Lung (tissue), 17 donors: ENCODE measurements at places on chromosomes 4 and X. TPM values are rescaled to one million over a fixed set of nuclear protein-coding genes. Genes with fewer than 3 reads are reported as not detected.

GRCh38 chr4:5747738-5748375 lies 36.9 kb downstream of the EVC start:
- peak; percentile 93 for DNase-seq

- no peak for DNase-seq
These were observed 813.7 kb downstream of the DMD start for GRCh38 chrX:32397562-32398216.

ZFYVE28 gene
- 10.3 TPM for total RNA-seq

- no peak for DNase-seq
These were observed 223.7 kb downstream of the GPAT3 start for GRCh38 chr4:83759611-83760010.

- DNase-seq, result no peak
These were observed 4.5 kb downstream of the TSR2 start for GRCh38 chrX:54444752-54445151.

SHROOM2 gene
- total RNA-seq, result 15.5 TPM

DNA sequence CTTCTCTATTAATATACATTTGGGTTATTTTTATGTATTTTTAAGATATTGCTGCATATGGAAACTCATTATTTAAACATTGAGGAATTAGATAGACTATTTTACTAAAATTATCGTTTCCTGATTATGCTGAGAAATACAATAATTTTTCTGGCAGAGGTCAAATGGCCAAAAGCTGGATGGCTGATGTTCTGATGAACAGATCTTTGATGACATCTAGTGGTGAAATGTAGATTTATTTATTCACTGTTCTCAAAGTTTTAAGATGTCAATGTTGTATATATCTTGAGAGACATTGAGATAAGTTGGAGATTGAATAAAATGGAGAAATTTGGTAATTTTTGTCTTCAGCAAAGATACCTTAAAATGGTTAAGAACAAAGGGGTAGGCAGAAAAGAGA lies 96.2 kb downstream of the UGT8 start:
- no peak for DNase-seq

KLB gene
- total RNA-seq, result 0.51 TPM

GRCh38 chr4:173195109-173195508 lies 26.5 kb downstream of the GALNT7 start:
- peak; percentile 36 for DNase-seq

DNA sequence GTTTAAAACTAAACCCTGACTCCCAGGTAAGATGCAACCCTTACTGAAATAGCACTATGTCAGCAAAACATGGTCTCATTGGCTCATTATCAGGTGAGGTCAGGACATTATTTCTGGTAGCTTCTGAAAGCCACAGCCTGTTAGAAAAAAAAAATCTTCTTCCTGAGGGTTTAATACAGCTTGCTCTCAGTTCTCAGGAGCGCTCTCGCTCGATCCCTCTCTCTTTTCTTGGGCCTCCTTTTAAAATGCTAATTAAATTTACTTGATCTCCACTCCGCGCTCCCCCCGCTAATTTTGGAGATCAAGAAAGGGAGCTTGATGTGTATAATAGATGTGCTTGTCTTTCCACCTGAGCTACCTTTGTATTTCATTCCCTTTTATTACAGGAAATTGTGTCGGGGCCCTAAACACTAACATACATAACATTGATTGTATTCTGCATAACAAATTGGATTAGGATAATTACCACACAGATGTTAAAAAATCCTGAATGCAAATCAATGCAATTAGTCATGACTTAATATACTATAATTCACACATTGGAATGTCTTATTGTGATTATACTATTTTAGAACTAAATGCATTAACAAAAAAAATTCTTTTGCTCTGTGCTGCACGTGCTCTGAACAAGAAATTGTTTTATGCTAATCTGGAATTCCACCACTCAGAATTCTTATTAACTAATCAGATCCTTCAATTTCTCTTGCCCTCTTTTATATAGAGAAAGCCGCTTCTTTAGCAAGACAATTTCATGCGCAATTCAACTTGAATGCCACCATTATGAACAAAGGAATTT lies 101.6 kb upstream of the TEX13D start:
- no peak for DNase-seq

ELF4 gene
- 20.2 TPM for total RNA-seq

GRCh38 chr4:8207314-8207713 lies 8.2 kb downstream of the SH3TC1 start:
- DNase-seq, result no peak

GRCh38 chr4:40520533-40520932 lies 109.1 kb downstream of the RBM47 start:
- no peak for DNase-seq

NPY2R gene
- total RNA-seq, result not detected

CDK16 gene
- 93.5 TPM for total RNA-seq

DNA sequence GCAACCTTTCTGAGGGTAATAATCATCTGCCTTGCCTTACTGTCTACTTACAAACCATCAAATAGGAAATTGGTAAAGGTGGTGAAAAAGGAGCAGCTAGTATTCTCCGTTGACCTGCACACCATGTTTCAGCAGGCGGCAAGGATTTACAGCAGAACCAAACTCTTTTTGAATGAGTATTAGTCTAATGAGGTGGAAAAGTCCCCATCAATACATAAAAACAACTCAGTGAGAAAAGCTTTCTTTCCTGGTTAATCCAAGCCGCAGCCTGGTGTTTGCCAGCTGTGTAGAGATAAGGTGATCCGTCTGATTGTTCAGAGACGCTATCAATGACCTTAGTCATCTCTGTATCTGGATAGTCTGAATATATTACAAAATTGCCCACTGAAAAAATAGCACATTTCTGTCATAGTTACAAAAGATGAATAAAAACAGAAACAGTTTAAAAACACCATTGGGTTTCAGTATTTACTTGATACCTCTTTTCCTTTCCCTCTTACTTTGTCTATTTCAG lies 110.4 kb upstream of the TBC1D9 start:
- DNase-seq, result no peak

DNA sequence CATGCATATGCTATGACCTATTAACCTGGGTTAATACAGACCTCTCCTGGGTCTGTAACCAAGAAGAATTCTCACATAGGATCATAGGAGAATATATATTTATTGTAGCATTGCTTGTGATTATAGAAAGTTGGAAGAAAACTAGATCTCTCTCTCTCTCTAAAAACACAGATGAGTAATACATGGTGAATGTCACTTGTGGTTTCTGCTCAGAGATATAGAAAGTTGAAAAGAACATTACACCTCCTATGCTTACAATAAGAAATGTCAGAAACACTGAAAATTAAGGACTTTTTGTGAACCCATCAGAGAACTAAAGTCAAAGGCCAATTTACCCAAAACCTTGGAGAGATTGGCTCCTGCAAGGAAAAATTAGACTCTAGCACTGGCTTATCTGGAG lies 1389.5 kb downstream of the FAM133A start:
- DNase-seq, result no peak

FMR1 gene
- 36.6 TPM for total RNA-seq

DNA sequence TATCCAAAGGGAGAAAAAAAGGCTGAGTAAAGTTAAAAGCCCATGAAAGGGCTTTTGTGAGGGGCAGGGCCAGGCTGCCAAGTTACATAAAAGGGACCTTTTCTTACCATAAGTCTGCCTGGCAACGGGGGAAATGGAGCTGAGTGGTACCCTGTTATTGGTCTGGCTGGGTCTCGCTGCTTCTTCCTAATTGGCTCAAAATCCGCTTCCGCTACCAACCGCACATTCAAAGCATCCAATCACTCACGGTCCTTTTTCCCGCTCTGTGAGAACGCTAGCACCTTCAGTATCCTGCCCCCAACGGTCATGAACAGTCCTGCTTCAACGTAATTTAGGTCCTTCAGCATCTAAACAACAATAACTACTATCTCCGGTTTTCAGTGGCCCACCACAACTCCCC lies 611 bp downstream of the TEX11 start:
- DNase-seq, result no peak

HDX gene
- total RNA-seq, result 3.8 TPM

F8A3 gene
- total RNA-seq, result 6.0 TPM

DNA sequence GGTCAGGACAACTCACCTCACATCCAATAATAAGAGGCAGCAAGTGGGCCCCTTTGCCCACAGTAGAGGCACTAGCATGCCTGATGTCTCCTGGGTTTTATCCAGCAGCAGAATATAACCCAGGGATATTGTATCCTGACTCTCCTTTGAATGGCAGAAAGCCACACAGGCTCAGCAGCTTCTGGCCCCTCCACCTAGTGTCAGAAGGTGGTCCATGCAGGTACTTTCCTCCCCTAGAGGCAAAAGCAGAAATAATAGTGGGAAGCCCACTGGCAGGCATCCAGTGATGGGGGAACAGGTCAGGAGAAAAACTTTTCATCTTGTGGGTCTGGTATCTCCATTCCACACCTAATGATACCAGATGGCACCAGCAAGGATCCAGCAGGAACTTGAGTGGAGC lies 75.5 kb upstream of the IRS4 start:
- DNase-seq, result no peak

RAB9B gene
- 3.3 TPM for total RNA-seq

- DNase-seq, result no peak
These were observed 133.8 kb upstream of the TACR3 start for GRCh38 chr4:103853627-103854026.

DNA sequence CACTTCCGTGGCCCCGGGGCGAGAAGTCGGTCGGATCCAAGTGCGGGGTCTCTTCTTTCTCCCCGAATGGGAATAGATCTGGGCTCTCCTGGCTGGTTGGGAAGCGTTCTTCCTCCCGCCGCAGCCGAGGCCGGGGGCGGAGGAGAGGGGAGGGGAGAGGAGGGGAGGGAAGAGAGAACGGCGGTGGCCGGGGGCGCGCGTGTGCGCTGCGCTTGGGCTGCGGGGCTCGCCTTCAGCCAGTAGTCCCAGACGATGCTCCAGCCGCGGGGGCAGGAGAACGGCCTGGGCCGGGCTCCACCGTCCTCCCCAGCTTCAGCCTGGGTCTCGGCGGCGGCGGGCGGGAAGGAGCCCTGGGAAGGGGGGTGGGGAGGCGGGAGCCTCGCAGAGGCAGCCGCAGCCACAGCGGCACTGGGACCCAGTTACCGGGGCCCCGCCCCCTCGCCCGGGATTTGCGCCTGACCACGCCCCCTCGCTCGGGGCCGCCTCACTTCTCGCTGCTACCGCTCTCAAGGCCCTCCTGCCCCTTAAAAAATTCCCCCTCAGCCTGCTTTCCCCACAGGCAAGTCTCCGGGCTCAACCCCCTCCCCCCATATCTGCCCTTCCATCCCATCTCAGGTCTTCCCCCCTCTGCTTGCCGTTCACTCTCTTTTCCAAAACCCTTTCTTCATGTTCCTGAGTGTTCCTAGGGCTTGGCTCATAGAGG lies at the start of gene FGD1:
Gene FGD1, minus strand, starts transcription at position 421 of the 703 bp plus-strand sequence. CDS start 802 bp downstream, outside the sequence.
- DNase-seq, result peak; percentile 87

ADH7 gene
- 0.71 TPM for total RNA-seq

- no peak for DNase-seq
These were observed 1.3 kb downstream of the MTHFD2L start for GRCh38 chr4:74159143-74159709.

DNA sequence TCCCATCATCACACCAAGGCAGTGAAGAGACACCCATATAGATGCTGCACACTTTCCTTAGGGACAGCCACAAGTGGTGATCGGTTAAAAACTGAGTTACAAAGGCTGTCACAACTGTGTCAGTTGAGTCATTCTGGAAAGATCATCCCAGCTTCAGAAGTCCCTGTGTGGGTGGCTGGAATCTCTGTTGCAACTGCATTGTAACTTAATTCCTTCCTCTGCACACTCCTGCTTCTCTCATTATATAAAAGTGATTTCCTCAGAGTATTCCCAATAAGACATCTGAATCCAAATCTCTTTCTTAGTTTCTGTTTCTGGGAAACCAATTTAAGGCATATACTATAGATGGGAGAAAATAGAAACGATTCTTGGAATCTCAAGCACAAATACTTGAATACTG lies 88.1 kb downstream of the FSTL5 start:
- no peak for DNase-seq

DNA sequence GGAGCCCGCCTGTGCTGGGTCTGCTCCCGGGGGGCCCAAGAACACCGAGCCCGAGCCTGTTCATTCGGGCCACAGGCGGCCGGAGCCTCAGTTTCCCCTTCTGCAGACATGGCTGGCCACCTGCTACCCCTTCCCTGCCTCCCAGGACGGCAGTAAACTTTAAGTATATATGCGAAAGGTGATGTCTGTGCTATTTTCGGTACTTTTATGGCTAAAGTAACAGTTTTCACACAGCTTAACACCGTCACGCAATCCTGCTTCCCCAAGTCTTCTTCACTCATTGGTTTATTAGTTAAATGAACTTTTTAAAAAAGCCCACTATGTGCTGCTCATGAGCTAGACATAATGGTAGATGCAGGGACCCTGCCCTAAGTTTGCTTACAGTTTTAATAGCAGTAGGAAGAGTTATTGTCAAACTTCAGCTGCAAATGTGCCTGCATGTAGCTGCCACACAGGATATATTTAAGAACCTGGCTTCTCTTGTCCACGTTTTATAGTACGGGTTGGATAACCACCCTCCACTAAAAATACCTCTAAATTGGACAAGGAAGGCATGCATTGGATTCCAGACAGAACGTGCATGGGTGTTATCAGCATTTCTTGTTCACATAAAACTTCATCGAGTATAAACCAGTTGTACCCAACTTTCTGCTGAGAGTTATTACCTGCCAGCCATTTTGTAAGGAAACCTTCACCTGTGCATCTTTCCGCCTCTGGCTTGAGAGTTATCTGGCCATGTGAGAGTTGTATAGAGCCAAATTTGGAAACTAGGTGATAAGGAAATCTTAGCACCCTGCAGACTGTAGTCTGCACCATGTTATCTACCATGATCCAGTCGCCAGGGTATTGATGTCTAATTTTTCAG lies 741 bp downstream of the ANAPC4 start:
- DNase-seq, result no peak

MSL3 gene
- total RNA-seq, result 33.4 TPM

C4orf36 gene
- total RNA-seq, result 3.3 TPM

SHOX gene
- total RNA-seq, result not detected

GRCh38 chr4:173346074-173346473 lies 11.9 kb upstream of the HMGB2 start:
- no peak for DNase-seq

GRCh38 chrX:35040871-35041270 lies 98.3 kb downstream of the FAM47B start:
- DNase-seq, result no peak

- no peak for DNase-seq
These were observed 230.7 kb upstream of the STK26 start for GRCh38 chrX:131792356-131792749.

PLA2G12A gene
- 30.0 TPM for total RNA-seq

DNA sequence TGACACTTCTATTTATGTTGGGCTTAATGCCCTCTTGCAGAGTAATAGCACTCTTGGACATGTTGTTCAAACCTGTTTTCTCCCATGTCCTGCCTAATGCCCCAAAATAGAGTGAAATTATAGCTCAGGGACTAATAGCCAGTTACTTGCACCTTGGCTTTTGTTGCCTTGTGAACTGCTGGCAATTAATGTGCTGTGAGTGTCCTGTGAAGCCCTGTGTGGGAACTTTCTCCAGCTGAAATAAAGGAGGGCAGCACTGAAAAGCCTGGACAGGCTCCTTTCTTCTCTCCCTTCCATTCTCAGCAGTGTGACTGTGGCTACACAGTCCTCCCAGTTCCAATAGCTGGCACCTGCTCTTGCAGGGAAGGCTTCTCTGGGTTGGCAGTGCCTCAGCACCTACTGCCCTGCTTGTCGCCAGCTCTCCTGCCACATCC lies 72.4 kb downstream of the DCLK2 start:
- DNase-seq, result no peak
